ENCODE measurements at places on chromosomes 13 and 19.
A peak's percentile ranks its signal among the peaks of the same experiment; 100 is the strongest.

DNA sequence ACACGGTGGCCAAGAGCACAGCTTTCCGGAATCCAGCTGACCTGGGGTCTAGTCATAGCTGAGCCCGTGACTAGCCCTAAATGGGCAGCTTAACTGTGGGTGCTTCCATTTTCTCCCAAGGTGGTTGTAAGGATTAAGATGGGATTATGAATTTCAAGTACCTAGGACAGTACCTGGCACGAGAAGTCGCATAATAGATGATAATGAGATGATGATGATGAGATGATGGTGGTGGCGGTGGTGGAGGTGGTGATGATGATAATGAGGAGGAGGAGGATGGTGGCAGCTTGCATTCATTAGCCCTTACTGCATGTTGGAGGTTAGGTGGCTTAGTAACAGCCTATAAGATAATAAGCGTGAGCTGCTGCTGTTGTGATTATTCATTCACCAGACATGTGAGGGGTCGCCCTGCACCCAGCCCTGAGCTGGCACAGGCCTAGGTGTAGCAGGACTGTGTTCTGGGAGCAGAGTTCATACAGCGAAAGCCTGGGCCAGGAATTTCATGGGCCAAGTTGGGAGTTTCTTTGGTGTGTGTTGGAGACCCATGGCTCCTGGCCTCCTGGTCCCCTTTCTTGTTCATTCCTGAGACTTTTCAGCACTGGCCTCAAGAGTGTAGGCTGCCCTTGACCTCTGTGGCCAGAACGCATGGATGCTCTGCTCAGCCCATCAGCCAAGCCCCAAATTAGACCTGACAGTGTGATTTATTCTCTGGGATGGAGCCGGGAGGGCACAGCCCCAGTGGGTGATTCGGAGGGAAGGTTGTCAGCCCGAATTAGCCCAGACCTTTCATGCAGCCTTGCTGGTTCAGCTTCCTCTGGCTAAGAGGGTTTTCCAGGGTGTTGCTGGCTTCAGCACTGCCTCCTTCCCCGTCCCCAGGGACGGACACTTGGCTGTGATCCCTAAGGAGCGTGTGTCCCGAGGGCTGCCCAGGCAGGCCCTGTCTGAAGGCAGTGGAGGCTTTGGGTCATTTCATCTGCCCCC lies 128.8 kb downstream of the SIPA1L3 start:
- DNase-seq = no peak

DNA sequence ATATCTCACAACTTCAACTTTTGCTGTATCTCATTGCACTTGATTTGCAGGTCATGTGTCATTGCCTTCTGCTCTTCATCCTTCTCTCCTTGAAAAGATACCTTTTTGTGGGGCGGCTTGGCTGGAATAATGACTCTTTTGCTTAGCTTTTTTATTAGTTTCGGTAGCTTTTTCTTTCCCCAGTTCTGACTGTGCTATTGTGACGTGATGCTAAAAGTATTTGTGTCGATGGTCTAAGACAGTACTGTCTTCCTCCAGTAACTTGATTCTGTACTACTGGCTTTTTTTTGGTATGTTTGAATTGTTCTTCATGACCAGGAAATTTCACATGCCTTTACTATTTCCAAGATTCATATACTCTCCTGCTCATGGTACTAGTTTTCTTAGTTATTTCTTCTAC lies 63.1 kb downstream of the SLITRK1 start:
- no peak for DNase-seq

DNA sequence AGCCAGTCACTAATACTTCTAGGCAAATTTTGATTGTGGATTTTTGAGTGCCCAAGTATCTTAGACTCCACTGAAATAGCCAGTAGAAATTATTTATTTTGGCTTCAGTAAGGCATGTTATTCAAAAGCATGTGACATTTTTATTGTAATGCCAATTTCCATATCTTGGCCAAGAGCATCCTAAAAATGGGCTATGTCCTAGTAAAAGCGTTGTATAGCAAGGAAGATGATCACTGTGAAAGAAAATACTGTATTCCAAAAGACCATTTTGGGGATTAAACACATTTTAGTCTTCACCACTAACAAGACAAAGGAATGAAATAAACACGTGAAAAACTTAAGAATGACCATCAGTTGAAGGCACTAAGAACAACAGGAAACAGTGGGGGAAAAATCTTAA lies 149.1 kb downstream of the NUFIP1 start:
- no peak for DNase-seq

- peak; percentile 53 for DNase-seq
Observed at GRCh38 chr19:49887665-49888509, 8.8 kb downstream of the IL4I1 start.

DNA sequence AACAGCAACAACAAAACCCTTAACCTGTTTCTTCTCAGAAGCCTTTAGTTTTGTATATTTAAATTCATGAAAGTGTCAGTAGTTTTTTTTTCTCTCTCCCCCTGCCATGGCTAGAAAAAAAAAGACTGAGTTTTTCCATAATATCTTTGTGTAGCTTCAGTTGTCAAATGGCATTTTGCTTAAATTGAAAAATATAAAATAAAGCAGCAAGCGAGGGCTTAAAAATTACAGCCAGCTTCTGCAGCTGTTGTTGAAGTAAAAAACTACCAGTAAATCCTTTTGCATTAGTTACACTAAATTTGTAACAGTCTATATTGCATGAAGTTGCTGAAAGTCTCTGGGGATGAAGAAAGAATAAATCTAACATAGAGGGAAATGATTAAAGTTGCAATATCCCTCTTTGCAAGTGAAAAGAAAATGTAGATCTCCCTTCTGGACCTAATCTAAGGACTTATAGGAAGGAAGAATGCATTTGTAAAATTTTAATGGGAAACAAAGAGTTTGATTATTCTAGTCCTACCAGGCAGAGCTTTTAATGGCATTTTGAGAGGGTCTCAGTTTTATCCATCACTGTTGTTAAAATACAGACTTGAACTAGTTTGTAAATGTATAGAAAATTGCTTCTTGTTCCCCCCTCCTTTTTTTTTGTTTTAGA lies 215.7 kb downstream of the ATP8A2 start:
- no peak for DNase-seq

DNA sequence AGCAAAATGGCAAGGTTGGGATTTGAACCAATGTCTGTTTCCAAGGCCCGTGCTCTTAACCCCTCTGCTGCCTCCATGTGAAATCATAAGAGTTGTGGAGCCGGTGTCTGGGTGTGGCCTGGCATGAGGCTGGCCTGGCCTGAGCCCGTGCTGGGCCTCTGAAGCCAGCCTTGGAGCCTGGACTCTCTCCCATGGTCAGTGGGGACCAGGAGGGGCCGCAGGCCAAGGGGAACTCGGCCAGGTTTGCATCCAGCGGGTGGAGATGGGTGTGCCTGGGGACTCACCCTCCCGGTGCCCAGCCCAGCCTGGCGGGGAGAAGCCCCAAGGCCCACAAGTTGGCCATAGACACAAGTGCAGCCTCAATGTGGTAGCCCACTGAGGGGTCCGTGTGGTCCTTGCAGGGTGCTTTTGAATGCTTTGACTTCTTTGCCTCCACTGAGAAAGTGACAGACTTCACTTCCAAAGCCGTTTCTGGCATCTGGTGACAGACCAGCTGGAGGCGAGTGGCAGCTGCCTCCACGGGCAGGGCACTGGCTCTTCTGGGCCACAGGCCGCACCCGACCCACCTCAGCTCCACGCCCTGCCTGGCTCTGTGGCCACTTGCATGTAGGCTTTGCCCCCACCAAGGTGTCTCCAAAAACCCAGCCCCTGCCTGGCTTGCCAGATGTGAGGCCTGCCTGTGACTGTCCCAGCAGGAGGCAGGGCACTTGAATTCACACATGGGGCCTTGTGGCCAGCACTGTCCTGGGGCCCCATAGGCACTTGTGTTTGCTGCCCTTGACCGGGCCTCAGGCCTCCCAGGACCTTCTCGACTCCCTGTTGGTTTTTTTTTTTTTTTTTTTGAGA lies 26.2 kb upstream of the NCCRP1 start:
- no peak for DNase-seq

GRCh38 chr19:43526884-43527859 lies at the start of gene ETHE1:
TSS of gene ETHE1 (minus strand) at chr19:43527201. CDS start at chr19:43527177, 24 bp downstream.
- peak; percentile 84 for DNase-seq

GRCh38 chr13:28651810-28652401 lies 7.0 kb upstream of the POMP start:
- no peak for DNase-seq

DNA sequence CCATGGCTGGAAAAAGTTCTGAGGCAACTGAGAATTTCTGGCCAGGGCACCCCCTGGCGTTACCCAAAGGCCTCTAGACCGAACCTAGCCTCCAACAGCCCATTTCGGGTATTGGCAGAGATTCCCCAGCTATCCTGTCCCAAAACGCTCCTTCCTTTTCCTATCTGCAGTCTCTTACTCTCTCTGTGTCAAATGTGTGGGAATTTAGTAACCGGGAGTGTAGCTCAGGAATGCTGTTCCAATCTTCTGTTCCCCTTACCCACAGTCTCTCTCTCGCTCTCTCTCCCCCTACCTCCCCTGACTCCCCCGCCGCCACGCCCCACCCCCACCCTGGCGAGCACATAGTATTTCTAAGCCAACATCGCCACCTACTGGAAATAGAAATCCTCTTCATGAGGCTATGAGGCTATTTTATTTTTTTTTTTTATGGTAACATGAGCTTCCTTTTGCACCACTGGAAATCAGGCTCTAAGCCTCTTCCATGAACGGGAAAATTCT lies 27.0 kb downstream of the OXGR1 start:
- DNase-seq = no peak

DNA sequence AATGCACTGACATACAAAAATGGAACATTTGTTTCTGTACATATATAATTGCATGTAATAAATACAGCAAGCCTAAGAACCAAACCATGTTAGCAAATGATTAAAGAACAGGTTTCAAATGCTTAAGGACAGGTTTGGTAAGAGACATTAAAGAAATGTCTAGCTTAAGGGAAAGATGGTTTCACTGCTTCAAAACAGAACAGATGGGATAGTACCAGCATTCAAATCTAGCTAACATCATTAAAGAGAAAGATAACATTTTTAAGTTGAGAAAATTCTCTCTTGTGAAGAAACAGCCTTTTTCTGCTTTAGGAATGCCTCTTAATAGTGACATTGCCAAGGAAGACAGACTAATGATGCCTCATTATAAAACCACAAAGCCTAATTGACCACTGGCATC lies 52.5 kb upstream of the DOCK9 start:
- DNase-seq = no peak

DNA sequence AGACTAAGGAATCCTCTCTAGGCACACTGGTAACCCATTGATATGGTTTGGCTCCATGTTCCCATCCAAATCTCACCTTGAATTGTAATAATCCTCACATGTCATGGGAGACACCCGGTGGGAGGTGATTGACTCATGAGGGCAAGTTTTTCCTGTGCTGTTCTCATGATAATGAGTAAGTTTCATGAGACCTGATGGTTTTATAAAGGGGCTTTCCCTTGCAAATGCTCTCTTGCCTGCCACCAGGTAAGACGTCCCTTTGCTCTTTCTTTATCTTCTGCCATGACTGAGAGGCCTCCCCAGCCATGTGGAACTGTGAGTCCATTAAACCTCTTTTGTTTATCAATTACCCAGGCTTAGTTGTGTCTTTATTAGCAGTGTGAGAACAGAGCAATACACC lies 81.4 kb upstream of the GPC6 start:
- DNase-seq = no peak

DNA sequence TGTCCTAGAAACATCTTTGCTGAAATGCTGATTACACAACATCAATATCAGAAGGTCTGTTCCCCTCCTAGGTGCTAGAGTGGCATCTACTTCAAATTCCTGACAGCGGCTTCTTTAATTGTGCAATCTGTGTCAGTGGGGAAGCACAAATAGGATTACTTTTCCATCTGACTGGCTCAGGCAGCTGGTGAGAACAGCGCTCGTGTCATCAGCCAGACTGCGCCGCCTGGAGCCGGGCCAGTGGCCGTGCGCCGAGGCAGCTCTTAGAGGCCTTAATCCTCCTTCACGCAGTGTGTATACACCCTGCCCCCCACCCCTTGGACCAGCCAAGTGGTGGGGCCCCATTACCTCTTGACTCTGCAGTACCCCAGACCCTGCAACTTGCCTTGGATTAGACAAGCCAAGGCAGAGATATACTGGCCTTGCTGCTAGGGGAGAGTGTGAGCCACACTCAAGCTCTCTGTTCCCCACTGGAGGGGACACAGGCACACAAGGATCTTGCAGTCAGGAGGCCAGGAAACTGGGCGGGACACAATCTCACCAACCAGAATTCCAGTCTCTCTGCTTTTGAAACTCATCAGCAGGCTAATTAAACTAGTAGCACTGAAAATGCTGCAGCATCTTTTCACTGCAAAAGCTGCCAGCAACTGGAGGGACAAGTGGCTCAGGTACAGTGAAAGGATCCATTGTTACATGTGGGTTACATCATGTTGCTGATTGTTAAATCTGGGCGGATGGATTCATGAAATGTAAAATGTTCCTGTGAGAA lies 48.9 kb upstream of the EPHX3 start:
- no peak for DNase-seq

- DNase-seq = no peak
Observed at GRCh38 chr19:33225458-33225926, at the start of gene SLC7A10. TSS of gene SLC7A10 (minus strand) at chr19:33225850. CDS start at chr19:33225703, 147 bp downstream.

DNA sequence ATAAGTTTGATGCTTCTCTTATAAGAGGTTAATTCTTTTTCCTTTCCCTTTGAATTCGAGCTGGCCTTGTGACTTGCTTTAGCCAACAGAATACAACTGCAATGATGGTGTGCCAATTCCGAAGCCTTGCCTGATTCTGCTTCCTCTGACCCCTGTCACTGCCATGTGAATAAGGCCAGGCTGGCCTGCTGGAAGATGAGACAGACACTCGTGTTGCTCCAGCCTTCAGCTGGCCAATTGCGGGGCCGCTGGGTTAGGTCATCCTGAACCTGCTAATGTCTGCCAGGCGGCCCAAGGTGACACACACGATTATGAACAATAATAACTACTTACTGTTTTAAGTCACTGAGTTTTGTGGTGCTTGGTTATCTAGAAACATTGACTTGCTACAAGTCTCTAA lies 352.0 kb downstream of the MYO16 start:
- no peak for DNase-seq

DNA sequence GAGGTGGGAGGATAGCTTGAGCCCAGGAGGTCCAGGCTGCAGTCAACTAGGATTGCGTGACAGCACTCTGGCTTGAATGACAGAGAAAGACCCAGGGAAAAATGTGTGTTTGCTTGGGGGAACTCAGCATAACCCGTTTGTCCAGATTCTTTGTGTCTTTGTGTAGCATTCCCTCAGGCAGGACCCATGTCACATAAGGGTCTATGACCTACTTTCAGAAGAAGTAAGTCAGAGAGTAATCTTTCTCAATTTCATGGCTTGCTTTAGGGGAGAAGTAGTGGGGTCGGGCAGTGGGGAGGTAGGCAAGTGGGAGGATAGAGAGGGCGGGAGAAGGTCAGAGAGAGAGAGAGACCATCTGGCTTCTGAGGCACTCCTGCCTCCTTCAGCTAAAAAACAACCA lies 11.9 kb upstream of the PSPC1 start:
- DNase-seq = no peak

- DNase-seq = no peak
Observed at GRCh38 chr13:44125943-44126469, 246.3 kb downstream of the LACC1 start.

Data from GM12865 (cell line).